ENCODE measurements at places on chromosomes 7 and 10. TPM values are rescaled to one million over a fixed set of nuclear protein-coding genes. Genes with fewer than 3 reads are reported as not detected.

Gene GARIN1A
- total RNA-seq: 0.82 TPM

Gene CNNM1
- total RNA-seq: 1.8 TPM

Gene CNTNAP2
- 41.5 TPM for total RNA-seq

Gene HYAL4
- 0.18 TPM for total RNA-seq

Gene CALHM1
- total RNA-seq: not detected

Gene ABCC2
- total RNA-seq: 9.1 TPM

Gene HOXA5
- total RNA-seq: 42.4 TPM

Gene LIPN
- not detected for total RNA-seq

Gene TLX1
- total RNA-seq: not detected

Gene LRRC61
- total RNA-seq: 19.7 TPM

Gene PIK3AP1
- 10.5 TPM for total RNA-seq

Gene CPEB3
- 4.8 TPM for total RNA-seq

Gene ITGA8
- total RNA-seq: 64.9 TPM

Gene LRGUK
- total RNA-seq: 4.7 TPM

Gene ANXA8L1
- total RNA-seq: 0.88 TPM

Gene ADAM12
- total RNA-seq: 54.4 TPM

Gene FGFR2
- 120 TPM for total RNA-seq

Gene ANKRD22
- 0.64 TPM for total RNA-seq

Gene RINT1
- 10.9 TPM for total RNA-seq

Gene ABHD11
- 38.5 TPM for total RNA-seq

Gene PON1
- total RNA-seq: 0.12 TPM

Gene RBM17
- 59.4 TPM for total RNA-seq

Gene RADIL
- total RNA-seq: 2.5 TPM

Gene HABP2
- total RNA-seq: 0.53 TPM

Gene ASB4
- 7.0 TPM for total RNA-seq

Gene TEX36
- total RNA-seq: not detected

Gene SHOC2
- total RNA-seq: 48.0 TPM

Gene INSYN2A
- 5.3 TPM for total RNA-seq

Gene CALCR
- total RNA-seq: 1.8 TPM

Gene C1GALT1
- total RNA-seq: 30.9 TPM

Gene FLNC
- total RNA-seq: 190 TPM

Gene ARHGAP22
- total RNA-seq: 1.3 TPM

Gene BCAP29
- 42.9 TPM for total RNA-seq

Gene ABCA13
- total RNA-seq: 3.8 TPM

Gene TDRD1
- total RNA-seq: 0.06 TPM

Gene MXI1
- total RNA-seq: 44.6 TPM

Gene FAM25C
- total RNA-seq: not detected

Gene AKR1D1
- 0.06 TPM for total RNA-seq

Gene EMX2
- total RNA-seq: 20.0 TPM

Gene ICA1
- total RNA-seq: 15.1 TPM

Gene C10orf53
- not detected for total RNA-seq

Gene ACTR3C
- 23.4 TPM for total RNA-seq

Gene UTF1
- total RNA-seq: 0.35 TPM

Gene GIMAP5
- total RNA-seq: 17.0 TPM

Gene MINDY3
- total RNA-seq: 36.3 TPM

Gene SUMF2
- total RNA-seq: 111 TPM

Gene ARMS2
- not detected for total RNA-seq

Gene GBX1
- total RNA-seq: 0.64 TPM

Gene GNGT1
- not detected for total RNA-seq

Gene ABCB8
- 24.6 TPM for total RNA-seq

Gene ZC3HAV1L
- 54.7 TPM for total RNA-seq

Gene LRRC4
- 3.4 TPM for total RNA-seq

Gene HOXA10
- 98.8 TPM for total RNA-seq

Gene MTPN
- 154 TPM for total RNA-seq

Gene MBLAC1
- total RNA-seq: 4.8 TPM

Gene IPMK
- 7.0 TPM for total RNA-seq
